ENCODE measurements at places on chromosomes 12 and 14.

DNA sequence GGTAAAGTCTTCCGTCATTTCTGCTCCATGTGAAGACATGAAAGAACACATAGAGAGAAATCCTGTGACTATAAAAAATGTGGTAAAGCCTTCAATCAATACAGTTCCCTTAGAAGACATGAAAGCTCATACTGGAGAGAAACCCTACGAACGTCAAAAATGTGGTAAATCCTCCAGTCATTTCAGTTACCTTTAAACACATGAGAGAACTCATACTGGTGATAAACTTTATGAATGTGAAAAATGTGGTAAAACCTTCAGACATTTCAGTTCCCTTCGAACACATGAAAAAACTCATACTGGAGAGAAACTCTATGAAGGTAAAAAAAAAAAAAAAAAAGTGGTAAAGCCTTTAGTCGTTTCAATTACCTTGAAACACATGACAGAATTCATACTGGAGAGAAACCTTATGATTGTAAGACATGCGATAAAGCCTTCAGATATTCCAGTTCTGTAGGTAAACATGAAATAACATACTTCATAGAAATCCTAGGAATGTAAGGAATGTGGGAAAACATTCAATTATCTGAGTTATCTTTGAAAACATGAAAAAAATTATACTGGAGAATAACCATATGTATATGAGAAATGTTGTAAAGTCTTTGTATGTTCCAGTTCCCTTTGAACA, 60.4 kb downstream of the MAP4K5 start:
- DNase-seq = no peak

- DNase-seq = no peak
Observed at GRCh38 chr12:31003861-31004640, 69.6 kb upstream of the DDX11 start.

DNA sequence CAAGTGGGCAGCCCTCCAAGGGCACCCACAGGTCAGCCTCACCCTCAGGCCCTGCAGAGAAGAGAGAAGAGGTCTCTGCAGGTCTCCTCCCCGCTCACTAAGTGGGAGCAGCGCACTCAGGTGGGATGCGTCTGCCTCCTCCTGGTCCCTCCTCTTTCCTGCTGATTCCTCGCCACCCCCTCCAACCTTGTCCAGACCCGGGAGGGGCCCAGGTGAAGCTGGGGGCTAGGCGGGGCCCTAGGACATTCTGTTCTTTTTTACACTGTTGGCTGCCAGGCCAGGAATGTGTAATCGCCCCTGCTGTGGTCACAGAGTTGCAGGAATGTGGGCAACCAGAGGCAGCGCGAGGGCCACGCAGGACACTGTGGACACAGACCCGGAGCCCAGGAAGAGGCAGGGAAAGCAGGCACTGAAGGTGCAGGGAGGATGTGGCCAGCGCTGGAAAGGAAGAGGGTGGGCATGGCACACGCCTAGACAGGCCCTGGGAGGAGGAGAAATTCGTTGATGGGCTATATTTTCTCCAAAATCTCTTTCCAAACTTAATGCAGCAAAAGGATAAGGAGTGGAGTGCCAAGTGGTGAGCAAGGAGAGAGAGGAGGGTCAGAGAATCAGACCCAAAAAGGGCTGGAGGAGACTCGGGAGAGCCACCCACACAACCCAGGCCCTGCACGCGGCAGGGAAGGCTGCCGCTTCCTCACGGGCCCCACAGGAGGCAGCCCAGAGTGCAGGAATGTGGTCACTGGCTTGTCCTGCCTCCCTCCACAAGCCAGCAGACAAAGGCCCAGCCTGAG, 911 bp upstream of the SCNN1A start:
- DNase-seq = no peak

DNA sequence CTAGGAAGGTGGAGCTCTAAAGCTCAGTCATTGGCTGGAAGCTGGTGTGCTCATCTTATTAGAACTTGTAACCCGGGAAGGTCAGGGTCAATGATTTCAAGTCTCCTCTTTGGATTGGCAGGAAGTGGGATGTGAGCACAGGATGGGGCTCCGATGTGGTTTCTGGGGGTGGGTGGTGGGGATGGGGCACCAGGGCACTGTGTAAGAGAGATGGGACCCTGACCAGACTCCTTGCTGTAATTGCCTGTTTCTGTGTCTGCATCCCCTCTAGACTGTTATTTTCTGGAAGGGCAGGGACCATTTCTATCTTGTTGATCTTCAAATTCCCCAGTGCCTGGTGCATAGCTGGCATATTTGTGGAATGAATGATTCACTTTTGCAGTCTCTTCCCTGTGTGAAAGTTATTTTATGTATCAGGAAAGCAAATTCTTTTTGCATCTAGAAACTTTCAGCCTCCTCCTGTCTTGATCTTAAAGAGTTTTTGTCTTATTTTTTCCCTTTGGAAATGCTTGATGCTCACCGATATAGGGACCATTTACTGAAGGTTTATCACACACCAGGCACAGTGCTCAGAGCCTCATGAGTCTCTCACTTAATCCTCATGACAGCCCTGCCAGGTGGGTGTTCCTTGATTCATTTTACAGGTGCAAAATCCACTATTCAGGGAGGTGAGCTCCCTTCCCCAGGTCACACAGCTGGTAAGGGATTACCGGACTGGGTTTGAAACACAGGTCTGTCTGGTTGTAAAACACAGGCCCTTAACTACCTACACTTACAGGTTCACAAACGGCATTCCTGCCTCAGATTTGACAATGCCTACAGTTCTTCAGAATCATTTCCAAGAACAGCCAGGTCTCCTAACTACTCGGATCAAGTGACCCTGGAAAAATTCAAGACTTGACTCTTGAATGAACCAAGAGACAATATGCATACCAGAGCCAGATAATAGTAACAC, 86.9 kb upstream of the IGF1 start:
- peak; percentile 70 for DNase-seq

- DNase-seq = peak; percentile 1
Observed at GRCh38 chr12:61385771-61386170, 874.4 kb upstream of the USP15 start.

GRCh38 chr12:11730299-11731041, 81.0 kb downstream of the ETV6 start:
- peak; percentile 60 for DNase-seq

- DNase-seq = no peak
Observed at GRCh38 chr12:2482938-2483660, 311.7 kb upstream of the FKBP4 start.

DNA sequence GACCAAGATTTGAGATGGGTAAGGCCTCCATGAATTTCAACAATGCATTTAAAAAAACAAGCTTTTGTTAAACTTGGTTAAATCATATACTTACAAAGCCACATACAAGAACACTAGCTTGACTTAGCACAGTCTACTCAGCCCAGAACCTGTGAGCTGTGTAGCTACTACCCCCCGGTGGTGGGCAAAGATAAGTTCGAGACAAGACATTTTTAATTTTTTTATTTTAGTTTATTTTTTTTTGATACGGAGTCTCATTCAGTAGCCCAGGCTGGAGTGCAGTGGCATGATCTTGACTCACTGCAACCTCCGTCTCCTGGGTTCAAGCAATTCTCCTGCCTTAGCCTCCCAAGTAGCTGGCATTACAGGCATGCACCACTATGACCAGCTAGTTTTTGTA, 3.7 kb upstream of the NECAP1 start:
- no peak for DNase-seq

DNA sequence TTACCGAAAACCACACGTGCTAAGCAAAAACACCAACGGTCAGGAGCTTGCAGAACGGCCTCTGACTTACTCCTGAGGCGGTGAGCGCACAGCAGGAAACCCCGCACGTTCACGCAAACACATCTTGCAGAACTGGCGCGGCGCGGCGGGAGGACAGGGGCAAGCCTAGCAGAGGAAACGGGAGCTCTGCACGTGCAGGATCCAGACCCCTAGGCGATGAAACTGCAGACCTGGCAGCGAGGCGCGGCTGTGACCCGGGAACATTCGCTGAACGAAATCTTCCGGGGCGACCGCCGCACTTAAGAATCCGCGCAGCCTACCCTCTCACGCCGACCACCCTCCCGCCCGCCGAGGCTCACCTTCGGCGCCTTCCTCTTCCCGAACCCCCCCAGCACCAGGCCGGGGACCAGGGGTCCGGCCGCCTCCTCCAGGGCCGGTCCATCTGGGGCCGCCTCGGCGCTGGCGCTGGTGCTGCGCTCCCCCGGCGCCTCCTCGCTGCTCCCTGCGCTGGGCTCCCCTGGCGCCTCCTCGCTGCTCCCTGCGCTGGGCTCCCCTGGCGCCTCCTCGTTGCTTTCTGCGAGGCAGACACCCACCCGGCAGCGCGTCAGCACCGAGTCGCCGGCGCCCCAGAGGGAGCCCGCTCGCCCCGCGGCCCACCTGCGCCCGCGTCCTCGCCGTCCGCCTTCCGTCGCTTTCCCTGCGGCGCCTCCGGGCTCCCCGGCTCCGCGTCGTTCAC, 615 bp downstream of the DDX51 start:
- no peak for DNase-seq

DNA sequence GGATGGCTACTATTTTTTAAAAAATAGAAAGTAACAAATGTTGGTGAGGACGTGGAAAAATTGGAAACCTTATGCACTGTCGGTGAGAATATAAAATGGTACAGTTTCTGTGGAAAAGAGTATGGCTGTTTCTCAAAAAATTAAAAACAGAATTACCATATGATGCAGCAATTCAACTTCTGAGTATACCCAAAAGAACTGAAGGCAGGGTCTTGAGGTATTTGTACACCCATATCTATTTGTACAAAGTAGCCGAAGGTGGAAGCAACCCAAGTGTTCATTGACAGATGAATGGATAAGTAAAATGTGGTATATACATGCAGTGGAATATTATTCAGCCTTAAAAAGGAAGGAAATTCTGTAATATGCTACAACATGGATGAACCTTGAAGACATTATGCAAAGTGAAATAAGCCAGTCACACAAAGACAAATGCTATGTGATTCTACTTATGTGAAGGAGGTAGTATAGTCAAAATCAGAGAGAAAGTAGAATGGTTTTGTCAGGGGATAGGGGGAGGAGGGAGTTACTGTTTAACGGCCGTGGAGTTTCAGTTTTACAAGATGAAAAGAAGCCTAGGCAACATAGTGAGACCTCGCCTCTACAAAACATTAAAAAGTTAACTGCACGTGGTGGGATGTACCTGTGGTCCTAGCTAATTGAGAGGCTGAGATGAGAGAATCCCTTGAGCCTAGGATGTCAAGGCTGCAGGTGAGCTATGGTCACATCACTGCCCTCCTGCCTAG, 38.4 kb upstream of the CCT2 start:
- DNase-seq = no peak

DNA sequence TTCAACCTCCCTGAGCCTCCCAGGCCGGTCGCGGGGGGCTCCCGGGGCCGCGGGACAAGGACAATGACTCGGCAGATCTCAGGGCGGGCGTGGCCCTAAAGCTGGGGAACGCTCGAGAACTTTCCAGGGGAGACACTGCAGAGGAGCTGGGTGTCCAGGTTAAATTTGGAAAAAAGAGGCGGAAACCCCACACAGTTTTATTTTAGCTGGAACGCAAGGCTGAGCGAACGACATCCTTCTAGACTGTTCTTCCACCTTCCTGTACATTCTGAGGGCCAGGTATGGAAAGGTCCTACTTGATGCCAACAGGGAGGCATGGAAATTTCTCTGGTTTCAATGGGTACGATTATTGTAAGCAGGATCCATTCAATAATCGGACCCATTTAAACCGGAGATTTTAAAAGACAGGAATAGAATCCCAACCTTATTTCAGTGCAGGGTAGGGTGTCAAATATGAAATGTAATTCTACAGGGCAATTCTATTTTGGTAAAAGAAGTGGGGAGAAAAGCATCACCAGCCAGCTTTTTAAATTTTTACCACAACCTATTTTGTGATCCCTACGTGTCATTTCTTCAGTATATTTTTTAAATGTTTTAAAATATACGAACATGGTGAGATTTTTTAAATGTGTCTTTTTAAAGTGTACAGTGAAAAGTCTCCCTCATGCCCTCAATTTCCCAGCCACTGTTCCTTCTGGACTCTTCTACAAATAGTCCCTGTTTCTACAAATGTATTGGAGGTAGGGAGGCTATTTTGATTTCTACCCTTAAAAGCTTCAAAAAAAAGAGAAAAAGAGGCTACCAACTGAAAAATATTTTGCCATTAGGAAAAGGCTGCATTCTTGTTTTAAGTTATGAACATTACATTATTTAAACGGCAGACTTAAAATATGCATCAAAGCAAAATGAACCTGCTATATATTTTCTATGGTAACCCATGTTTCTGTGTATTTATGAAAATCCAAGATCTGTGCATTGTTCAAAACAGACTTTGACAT, 1.1 kb upstream of the UBC start:
- peak; percentile 68 for DNase-seq

DNA sequence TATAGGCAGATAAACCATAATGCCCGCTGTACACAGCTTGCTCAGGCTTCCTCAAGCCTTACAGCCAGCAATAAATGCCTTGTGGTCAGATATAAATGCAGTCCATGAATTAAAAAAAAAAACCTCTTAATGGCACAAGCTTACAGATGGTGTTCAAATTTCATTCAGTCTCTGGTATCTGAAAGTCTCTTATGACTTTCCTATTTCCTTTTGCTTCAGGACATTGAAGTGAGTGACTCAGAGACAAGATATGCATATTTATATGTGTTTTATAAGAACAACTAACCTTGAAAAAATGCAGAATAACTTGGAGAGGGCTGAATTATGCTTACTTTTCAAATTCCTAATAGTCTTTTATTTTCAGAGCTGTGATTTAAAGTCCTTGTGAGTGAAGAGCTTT, 426.9 kb upstream of the MIS18BP1 start:
- peak; percentile 88 for DNase-seq

DNA sequence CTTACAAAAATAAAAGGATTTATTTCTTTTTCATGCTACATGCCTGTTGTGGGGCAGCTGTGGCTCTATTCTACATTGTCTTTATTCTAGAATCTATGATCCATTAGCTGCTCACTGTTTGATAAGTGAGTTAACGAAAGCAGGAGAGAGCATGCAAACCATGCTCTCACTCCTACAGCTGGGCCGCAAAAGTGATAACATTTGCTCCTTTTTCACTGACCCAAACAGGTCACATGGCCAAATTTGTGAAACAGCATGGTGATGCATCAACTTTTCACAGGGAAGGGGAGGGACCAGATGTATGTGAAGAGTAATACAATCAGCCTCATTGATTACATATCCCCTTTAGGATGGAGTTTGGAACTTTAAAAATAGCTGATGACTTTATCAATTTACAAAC, 456.9 kb upstream of the SYT1 start:
- DNase-seq = no peak

GRCh38 chr14:21066882-21067502, 3.1 kb upstream of the ARHGEF40 start:
- peak; percentile 21 for DNase-seq

DNA sequence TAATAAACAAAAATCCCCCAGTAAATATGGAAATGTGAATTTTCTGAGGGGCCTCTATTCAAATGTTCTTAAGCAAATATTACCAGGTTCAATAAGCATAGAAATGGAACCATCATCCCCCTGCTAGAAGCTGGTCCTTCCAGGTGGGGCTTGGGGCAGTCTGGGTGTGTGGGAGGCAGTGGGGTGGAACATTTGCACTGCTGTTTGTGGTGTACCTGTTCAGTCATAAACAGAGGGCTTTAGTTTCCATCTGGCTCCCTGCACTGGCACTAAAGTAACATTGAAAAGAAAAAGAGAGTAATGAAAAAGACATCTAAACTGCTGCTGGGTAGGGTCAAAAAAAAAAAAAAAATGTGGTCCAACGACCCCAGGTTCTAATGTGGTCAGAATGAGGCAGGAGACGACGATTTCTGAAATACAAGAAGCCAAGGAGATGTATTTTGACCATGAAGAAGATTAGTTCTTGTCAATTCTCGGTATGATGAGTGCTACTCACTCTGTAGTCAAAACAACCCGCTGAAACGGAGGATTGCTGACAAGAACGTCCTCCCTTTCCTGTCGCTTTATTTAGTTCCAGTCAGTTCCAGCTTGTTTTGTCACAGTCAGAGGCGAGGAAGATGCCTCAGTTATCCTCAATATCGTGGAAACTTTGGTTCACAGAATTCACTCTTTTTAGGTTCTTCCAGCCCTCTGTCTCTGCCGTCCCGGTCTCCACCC, 44.2 kb upstream of the MANSC4 start:
- DNase-seq = no peak

All from foreskin keratinocyte (primary cell).